ENCODE measurements at places on chromosomes 1 and 21.

DNA sequence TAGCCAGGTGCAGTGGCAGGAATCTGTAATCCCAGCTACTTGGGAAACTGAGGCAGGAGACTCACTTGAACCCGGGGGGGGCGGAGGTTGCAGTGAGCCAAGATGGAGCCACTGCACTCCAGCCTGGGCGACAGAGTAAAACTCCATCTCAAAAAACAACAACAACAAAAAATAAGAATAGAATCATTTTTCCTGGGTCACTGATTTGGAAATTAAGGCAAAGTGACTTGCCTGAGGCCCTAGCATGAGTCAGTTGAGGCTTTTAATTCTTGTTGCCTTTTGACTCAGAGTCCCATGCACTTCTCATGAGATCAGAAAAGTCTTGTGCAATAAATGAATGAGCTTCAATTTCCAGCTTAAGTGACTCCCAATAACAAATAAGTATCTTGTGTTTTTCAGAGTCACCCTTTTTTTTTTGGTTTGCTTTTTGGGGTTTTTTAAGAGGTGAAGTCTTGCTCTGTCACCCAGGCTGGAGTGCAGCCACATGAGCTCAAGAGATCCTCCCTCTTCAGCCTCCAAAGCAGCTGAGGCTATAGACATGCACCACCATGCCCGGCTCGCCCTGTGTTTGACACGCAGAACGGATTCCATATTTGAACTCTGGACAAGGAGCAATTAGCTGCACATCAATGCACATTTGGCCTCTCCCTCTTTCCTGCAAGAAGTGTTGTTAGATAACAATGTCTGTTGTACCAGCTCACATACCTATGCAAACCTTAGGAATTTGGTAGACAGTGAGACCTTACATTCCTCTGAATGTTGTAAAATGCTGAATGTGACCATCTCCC lies 3.4 kb upstream of the PLEKHM2 start:
- no peak for DNase-seq

DNA sequence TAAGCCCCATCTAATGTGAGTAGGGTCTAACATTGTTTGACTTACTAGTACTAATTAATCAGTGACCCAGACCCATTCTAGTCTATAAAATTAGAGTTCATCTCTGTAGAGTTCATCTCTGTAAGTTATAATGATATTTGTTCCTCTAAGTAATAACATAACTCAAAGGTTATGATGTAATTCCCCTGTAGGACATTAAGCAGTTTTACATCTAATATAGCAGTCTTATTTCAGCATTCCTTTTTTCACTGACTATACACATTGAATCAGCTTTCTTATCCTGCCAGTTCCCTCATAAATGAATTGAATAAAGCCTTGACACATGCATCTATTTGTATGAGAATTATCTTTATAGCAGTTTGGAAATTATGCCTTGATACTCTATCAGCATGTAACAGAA lies 90.9 kb downstream of the SH3GLB1 start:
- no peak for DNase-seq

- no peak for DNase-seq
Measured at GRCh38 chr1:47449822-47450552, 12.1 kb downstream of the FOXD2 start.

DNA sequence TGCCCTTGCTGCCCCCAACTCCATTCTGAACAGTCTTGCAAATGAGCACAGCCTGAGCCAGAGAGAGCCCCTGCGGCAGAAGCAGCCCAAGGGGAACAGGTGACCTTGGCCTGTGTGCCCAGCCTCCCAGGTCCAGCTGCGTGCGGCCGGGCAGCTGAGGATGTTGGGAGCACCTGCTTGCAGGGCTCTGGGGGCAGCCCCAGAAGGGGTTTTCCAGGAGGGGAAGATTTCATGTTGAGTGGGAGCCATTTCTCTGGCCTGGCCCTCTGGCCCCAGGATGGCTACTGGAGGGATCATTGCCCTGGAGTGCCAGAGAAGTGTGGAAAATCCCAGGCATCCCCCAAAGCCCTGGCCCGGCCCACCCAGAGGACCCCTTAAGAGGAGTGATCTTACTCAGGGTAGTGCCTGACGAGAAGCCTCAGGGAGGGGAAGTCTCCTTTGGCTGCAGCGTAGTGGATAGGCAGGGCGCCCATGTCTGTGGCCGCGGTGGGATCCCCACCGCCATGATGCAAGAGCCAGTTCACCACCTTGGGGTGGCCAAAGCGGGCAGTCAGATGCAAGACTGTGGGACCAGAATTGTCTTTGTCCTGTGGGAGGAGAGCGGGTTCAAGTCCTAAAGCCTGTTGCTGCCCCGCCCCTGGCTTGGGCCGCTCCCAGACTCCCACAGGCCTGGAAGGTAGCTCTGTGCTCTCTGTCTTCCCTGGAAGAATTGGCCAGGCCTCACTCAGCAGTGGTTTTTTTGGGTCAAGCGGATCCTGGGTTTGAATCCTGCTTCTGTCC lies 20.6 kb upstream of the RNU1-4 start:
- no peak for DNase-seq

DNA sequence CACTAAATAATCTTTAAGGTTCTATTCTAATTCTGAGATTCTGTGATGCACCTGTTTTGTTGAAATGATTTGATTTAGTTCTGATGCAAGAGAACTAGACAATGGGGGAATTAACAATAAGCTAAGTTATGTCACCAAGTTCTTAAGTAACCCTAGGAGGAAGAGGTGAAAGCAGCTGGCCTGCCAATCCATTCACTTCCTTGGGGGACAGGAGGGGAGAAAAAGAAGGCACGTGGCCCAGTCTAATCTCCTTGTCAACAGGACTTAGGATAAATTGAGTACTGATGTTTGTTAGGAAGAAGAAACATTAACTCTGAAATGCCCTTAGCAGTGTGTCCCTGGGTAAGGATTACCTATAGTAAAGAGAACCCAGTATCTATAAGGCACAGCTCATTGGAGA lies 36.9 kb downstream of the TLCD4 start:
- no peak for DNase-seq

DNA sequence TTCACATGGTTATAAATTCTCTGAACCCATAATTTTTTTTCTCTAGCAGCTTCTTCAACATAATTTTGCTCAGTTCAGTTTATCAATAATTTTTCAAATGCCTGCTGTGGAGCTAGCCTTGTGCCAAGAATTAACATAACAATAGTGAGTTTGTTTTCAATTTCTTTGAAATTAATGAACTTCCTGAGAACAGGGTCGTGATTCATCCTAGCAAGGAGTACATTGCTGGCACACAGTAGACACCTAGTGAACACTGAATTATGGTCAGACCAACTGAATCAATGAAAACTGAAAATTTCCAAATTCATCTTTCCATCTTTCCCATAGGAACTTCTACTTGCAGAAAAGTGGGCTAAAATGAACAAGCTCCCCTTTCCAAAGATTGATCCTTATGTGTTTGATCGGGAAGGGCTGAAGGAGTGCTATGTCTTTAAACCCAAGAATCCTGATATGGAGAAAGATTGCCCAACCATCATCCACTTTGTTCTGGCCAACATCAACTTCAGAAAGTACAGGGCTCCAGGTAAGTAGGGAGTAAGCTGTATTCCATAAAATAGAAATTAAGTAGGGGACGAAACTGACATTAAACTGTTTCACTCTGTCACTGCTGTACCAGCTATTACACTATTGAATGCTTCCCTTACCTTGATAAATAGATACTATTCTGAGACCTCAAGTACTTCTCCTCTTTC lies 148.7 kb downstream of the PLA2G4A start:
- no peak for DNase-seq

GRCh38 chr1:203082571-203083462 lies 3.0 kb downstream of the MYOG start:
- DNase-seq, result no peak

DNA sequence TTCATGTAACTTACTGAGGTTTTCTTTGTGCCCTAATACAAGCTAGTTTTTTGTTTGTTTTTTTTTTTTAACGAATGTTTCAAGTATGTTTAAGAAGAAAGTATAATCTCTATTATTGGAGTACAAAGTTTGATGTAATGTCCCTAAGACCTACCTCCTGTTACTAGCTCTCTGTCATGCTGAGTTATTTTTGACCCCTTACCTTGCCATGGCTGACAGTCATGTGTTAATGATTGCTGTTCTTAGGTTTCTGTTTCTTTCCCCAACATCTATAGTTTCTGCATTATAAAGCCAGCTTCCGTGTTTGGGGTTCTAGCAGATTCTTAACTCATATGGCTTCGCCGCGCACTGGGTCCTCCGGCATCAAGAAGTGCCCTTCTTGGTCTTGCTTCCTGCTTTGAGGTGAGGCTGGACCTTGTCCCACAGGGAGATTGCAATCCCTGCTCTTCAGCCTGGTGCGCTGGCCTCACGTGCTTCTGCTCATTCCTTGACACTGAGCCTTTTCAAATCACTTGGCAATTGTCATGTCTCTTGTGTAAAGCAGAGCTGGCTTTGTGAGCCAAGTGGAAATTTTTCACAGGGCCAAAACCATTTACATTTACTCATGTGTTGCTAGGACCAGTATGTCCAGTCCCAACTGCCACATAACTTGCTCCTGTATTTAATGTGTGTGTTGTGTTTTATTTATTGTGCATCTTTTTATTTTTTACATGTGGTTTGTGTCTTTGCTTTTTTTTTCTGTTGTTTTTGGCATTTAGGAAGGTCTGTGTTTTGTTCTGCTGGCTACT lies 135.0 kb upstream of the COL6A1 start:
- no peak for DNase-seq

- no peak for DNase-seq
Measured at GRCh38 chr1:175317779-175318178, 125.2 kb upstream of the KIAA0040 start.

DNA sequence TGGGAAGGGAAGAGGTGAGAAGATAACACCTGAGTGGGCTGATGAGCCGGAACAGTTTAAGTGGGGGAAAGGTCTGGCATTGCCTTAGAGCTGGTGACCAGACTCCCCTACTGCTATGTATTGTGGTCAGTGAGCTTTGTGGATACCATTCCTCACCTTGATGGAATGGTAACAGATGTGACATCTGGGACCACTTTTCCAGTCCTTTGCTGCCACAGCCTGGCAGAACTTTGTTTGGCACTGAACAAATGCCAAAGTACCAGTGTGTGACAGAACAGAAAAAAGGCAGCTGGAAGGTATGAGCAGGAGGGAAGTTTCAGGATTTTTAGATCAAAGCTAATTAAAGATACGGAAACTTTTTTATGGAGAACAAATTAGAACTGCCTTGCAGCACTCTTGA lies 6.2 kb downstream of the MED8 start:
- no peak for DNase-seq

DNA sequence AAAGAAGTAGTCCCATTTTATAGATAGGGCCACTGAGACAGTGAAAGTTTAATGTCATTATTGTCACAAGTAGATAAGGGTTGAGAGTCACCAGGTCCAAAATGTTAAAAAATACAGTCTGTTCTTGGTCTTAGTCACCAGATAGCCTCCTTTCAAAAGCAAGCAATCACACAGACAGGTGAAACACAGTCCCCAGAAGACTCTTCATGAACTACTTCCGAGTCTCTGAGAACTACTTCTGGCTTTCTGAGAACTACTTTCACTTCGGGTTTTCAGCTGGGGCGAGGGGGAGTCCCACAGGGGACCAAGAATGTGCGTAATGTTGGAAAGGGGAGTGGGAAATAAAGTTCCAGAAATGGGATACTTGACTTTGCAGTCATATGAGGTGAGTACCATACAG lies 143.2 kb downstream of the HHIPL2 start:
- DNase-seq, result no peak

Data from GM18507 (cell line).